ENCODE measurements at places on chromosomes 6 and 20. TPM values are rescaled to one million over a fixed set of nuclear protein-coding genes. Genes with fewer than 3 reads are reported as not detected.

DNA sequence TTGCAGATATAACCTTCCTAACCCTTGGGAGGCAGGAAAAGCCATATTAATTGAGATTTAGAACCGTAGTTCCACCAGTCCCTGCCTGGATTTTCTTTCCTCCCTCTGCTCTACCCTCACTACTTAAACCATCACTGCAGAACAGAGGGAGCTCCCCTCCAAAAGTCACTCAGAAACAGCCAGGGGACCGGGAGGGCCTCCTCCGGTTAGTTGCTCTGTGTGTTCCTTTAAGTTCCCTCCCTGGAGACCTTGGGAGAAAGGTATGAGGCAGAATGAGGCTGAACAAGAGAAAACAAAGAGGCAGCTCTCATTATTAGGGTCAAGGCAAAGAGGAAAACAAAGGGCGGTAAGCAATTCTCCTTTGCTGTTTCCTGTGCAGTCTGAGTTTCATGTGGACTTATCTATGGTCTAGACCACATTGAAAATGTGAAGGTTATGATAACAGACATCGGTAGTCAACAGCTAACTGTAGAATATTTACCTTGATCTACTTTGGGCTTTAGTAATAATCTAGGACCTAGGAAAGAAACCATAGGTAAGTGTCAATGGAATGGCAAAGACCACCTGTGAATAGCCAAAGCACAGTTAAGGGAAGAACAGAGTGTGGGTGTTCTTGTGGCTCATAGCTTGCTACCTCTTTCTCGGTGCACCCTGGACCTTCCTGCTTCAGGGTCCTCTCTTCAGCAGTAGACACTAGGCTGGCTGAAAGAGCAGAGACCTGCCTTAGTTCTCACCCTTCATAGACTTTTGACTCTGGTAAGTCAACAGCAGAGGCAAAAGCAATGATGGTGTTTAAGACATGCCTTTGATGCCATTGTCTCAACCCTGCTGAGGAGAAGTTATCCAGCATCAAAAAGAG is 250.9 kb upstream of the CITED2 start:
- no peak for DNase-seq

CLDN20 gene
- polyA plus RNA-seq = 0.77 TPM

- no peak for DNase-seq
These were observed 7.1 kb downstream of the GJA1 start for GRCh38 chr6:121442576-121442975.

GRCh38 chr20:57199656-57200405 is 66.6 kb downstream of the BMP7 start:
- no peak for DNase-seq

DNA sequence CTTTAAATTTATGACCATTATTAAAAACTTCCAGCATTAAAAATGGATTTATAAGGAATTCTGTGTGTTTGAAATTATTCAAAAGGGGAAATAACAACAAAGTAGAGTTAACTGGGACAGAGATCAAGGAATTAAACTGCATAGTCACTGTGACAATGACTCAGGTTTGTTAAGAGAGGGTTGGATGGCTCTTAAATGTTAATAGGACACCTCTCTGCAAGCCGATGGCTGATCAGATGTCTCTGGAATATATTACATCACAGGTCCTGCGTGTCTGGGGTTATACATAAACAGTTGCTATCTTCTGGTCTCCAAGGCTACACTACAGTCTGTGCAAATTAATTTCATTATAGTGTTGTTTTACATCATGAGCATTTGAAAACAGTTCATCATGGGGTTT is 574.3 kb downstream of the COL12A1 start:
- DNase-seq = no peak

- no peak for DNase-seq
These were observed 23.6 kb upstream of the RIPOR2 start for GRCh38 chr6:24959319-24959718.

NTSR1 gene
- polyA plus RNA-seq = not detected

ELOVL4 gene
- 2.1 TPM for polyA plus RNA-seq

- DNase-seq = no peak
These were observed 10.1 kb upstream of the BICRAL start for GRCh38 chr6:42771741-42772100.

ADGRG6 gene
- polyA plus RNA-seq = 2.6 TPM

FAM209A gene
- not detected for polyA plus RNA-seq

GRCh38 chr20:34736106-34736735 is 32.1 kb downstream of the TP53INP2 start:
- DNase-seq = no peak

DNA sequence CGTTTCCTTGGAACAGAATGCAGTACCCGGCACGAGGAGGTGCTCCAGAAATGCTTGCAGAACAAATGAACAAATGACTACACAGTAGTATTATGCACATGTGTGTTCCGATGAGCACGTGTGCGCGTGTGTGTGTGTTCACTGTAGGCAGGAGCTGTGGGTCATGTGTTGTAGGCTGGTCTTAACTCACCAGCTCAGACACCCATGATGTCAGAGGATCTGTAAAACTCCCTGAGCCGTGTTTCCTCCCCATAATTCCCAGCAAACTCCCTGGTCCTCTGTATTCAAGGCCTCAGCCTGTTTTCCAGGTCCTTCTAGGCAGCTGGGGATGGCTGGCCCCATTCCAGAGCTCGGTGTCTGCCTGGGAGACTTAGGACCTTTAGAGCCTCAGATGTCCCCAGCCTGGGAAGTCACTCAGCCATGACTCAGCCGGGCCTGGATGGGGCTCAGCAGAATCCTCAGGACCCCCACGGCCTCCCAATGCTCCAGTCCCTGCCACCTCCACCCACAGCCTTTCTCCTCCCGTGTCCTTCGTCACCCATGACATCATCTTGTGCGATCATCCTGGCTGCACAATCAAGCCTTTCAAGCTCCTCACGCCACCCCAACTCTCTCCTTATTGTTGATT is 475.0 kb upstream of the SULF2 start:
- DNase-seq = no peak

GRCh38 chr20:6559791-6560190 is 207.7 kb upstream of the BMP2 start:
- DNase-seq = no peak

All from kidney (tissue), 22 donors.